ENCODE measurements at places on chromosomes 5 and 9. TPM values are rescaled to one million over a fixed set of nuclear protein-coding genes. Genes with fewer than 3 reads are reported as not detected.

The RGS14 gene
- total RNA-seq, result 8.2 TPM

The PFN3 gene
- not detected for total RNA-seq

The IGFBPL1 gene
- not detected for total RNA-seq

The CD274 gene
- 5.1 TPM for total RNA-seq

The PCDHB15 gene
- total RNA-seq, result 2.0 TPM

The ZNF483 gene
- total RNA-seq, result 3.8 TPM

The ELAVL2 gene
- 0.84 TPM for total RNA-seq

The NRG2 gene
- total RNA-seq, result 3.3 TPM

The PIP5K1B gene
- 14.3 TPM for total RNA-seq

The BAAT gene
- not detected for total RNA-seq

The DMGDH gene
- 4.6 TPM for total RNA-seq

The IL7R gene
- 23.8 TPM for total RNA-seq

GRCh38 chr5:156103155-156103885, 223.6 kb upstream of the SGCD start:
- no peak for DNase-seq

DNA sequence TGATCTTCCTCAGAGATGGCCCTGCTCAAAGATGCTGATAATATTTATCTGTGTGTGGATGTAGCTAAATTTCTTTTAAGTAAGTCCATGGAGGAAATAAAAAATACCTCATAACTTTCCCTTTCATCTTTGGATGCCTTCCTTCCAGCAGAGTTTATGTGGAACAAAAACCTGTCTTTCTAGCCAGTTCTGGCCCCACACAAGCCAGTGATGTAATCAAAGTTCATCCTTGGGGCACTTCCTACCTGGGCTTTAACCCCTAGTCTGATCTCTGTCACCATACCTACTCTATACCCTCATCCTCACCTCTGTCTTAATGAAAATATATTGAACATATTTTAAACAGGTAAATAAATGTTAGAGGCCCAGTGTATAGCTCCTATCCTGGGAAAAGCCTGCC, 39.8 kb upstream of the RASGRF2 start:
- DNase-seq, result no peak

DNA sequence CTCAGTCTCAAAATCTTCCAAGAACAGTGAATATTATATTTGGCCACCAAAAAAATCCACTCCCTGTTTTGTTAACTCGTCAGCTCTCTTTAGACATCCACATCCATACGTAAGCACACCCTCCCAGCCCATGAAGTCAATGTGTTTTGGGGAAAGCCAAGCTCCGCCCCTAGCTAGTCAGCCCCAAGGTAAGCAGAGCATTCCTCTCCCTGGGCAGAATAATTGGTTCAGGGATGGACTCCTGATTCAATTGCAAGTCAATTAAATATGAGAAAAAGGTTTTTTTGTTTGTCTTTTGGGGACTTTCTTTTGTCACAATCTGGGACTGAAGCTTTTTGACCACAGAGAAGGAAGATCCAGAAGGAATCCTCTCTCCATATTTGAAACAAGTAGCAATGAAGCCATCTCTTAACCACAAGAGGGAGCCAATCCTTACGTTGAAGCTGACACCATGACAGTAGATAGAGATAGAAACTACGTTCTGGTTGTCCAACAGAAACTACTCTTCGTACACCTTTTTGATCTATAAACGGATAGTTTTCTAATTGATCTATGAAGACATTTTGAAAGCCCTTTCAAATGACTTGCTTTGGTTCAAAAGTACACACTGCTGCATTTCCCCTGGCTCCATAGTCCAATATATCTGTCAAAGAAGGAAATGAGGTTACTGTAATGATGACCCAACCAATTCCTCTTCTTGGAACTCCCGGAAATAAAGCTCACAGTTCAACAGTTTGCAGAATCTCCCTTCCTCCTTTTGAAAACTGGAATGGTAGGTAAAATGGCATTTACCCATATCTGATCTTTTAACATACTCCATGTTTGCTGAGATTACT, 166.4 kb downstream of the TLE1 start:
- no peak for DNase-seq

- no peak for DNase-seq
Observed at GRCh38 chr9:95055334-95055850, 262.1 kb downstream of the FANCC start.

GRCh38 chr9:19410594-19410993, 1.8 kb downstream of the ACER2 start:
- no peak for DNase-seq

DNA sequence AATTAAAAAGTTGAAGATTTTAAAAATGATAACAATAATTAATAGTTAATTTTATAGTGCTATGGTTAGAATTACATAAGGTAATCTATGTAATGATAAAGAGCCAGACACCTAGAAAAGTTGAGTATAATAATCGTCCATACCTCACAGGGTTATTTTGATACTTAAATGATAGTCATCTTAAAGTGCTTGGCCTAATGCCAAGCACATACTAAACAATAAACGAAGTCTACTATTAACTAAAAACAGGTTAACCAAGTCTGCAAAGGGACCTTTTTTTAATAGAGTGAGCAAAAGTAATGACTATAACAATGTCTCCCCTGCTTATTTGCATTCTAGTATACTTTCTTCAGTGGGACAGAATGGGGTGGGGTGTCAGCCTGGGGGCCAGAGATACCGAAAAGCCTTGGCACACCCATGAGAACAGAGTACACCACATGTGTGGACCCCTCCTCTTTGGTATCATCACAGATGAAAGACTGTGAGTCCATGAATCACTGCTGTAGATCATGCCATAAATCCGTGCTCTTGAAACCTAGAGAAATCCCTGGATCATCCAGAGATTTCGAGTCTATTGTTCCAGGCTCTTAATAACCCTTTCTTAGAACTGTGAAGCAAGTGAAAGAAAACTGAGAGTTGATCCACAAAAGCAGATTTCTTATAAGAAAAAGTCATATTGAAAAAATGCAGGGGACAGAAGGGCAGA, 249.5 kb downstream of the PRELID2 start:
- no peak for DNase-seq

DNA sequence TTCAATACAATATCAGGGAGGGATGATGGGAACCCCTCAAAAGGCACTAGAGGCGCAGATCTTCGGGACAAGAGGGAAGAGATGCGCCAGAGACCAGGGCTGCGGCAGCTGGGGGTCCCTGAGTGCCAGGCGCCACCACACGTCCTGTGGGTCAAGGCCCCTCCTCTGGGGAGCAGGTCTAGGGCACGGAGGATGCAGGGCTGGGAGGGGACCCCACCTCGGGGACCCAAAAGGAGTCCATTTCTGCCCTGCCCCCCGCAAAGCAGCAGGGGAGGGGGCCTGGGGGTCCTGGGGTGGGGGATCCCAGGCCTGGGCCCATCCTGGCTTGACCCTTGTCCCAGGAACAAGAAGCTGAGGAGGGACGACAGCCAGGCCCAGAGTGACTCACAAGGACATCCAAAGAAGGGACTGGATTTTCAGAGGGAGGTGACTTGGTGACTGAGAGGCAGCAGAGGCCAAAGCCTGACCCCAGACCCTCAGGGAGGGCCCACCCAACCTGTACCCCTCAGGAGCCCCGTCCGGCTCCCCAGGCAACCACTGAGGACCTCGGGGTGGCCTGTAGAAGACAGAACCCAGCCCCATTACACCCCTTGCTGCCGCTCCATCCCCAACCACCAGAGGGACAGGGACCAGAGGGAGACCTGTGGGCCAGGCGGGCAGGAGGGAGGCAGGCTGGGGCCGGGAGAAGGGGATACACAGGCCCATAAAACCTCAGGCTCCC, 54.2 kb downstream of the LRSAM1 start:
- no peak for DNase-seq

DNA sequence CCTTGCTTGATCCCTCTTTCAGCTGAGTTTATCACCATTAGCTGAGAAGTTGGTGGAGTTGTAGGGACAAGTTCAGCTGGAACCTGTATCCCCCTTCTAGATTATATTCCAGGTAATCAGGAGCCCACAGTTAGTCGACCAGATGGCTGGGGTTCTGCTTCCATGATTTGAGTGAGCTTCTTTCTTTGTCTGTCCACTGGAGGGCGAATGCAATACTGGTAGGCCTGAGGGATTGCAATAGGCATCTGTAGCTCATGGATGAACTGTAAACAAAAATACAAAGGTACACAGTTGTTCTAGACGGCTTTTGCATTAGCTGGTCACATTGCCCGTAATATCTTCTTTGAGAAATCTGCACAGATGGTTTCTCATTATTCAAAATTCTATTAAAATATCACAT, 88.9 kb downstream of the PCSK5 start:
- no peak for DNase-seq

GRCh38 chr9:74672237-74672636, 175.1 kb downstream of the RORB start:
- no peak for DNase-seq

- DNase-seq, result no peak
Observed at GRCh38 chr9:88873635-88874034, 117.6 kb upstream of the S1PR3 start.

- no peak for DNase-seq
Observed at GRCh38 chr5:151199581-151200185, 24.2 kb downstream of the CCDC69 start.

- no peak for DNase-seq
Observed at GRCh38 chr5:102807878-102808502, 52.9 kb downstream of the PAM start.

- DNase-seq, result no peak
Observed at GRCh38 chr5:135391869-135392255, 7.2 kb downstream of the MACROH2A1 start.

DNA sequence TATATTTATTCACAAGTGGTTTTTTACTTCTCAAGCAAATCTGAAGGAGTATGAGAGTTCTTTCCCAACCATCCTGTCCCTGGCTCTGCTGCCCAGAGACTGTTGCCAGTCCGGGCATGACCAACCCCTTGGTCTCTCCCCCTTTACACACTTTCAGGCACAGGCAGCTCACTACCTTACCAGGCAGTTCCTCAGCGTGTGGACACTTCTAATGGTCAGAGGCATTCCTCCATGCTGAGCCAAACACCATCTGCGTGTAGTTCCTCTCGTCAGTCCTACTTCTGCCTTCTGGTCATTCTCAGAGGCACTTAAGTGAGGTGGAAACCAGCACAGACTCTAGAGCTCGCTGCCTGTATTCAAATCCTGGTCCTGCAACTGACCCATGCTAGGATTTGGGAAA, 56.1 kb downstream of the TSTD2 start:
- DNase-seq, result no peak

GRCh38 chr5:7850395-7851239, at the start of gene CFAP90:
Gene CFAP90 (minus strand): TSS chr5:7851133. CDS start chr5:7851021, 112 bp downstream.
- no peak for DNase-seq

GRCh38 chr5:33631786-33632185, 191.0 kb downstream of the TARS1 start:
- no peak for DNase-seq

DNA sequence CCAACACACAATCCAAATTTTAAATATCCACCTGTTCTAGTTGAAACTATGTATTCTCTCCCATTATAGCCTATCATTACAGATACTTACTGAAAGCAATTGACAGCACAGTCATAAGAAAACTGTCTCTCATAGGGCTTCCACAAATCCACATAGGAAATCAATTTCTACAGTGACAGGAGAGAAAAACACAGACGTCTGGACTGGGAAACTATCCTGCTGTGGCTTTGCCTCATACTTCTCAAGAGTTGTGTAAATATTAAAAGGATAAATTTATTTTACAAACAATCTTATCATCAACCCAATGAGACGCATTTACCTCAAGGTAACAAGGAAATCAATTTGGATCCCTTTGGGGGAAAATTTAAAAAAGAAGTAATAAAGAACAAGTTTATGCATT, 517.5 kb downstream of the EFNA5 start:
- no peak for DNase-seq

- no peak for DNase-seq
Observed at GRCh38 chr9:83271665-83272071, 208.7 kb upstream of the RASEF start.

- DNase-seq, result no peak
Observed at GRCh38 chr5:51373880-51374523, 9.2 kb upstream of the ISL1 start.

GRCh38 chr9:34507556-34507955, 15.2 kb downstream of the ENHO start:
- DNase-seq, result no peak

GRCh38 chr9:3971391-3972082, 328.3 kb downstream of the GLIS3 start:
- no peak for DNase-seq

GRCh38 chr9:117869287-117869686, 165.1 kb downstream of the TLR4 start:
- DNase-seq, result no peak

DNA sequence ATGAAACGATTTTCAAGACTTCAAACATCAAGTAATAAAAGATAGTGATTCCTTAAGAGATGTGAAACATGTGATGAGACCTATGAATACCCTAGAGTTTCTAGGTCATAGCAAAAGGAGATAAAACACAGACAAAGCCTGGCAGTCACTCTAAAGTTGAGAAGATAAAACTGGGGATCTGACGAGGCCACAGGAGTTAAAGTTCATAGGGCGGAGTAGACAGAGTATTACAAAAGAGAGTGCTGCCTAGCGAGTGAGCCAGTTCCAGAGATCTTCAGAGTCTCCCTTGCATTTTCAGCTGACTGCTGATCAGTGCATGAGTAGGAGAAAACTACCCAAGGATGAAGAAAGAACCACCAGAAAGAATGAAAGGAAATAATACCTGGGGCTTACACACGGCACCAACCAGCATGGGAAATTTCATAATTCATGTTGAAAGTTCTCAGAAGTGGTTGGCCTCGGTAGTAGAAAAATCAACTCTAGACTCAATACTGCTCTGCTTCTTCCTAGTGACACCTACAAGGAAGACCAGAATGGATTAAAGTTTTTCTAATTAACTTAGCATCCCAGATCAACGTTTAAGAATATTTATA, 30.4 kb downstream of the FBXO4 start:
- DNase-seq, result no peak

DNA sequence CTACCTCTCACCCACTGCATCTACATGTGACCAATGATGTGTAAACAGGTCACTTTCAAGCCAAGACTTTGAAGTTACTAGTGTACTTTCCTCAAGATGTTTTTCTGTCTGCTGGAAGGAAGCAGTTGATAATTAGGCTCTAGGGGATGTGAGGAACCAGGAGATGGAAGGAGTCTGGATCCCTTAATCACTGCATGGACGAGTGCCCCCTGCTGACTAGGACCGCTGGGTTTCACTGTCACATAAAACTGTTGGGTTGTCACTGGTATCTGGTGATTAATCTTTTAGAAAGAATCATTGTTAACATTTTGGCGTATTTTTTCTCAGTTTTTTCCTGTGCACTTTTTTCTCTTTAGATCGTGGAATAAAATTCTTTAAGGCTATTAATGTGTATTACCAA, 79.5 kb downstream of the SREK1 start:
- DNase-seq, result no peak

DNA sequence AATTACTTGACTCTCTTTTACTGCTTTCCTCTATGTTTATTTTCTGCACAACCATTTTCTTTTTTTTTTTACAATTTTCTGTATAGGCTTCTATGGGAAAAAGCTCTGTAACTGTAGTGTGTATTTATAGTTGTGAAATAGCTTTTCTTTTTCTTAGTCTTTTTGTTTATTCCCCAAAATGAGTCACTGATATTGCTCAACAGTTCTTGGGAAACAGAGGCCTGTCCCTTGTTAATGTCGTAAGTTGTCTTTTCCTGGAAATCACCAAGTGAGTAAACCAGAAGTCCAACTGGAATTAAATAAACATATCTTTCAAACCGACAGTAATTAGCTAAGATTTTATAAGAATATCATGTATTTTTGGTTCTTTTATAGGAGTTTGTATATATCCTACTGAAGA, 325.1 kb upstream of the PRR16 start:
- DNase-seq, result no peak

GRCh38 chr5:56356836-56357160, 123.7 kb upstream of the ANKRD55 start:
- no peak for DNase-seq

- DNase-seq, result no peak
Observed at GRCh38 chr5:108266242-108266641, 115.7 kb downstream of the FBXL17 start.
